ENCODE measurements at places on chromosomes 4 and X.

- no peak for DNase-seq
Observed at GRCh38 chr4:107008115-107008514, 28.0 kb downstream of the DKK2 start.

DNA sequence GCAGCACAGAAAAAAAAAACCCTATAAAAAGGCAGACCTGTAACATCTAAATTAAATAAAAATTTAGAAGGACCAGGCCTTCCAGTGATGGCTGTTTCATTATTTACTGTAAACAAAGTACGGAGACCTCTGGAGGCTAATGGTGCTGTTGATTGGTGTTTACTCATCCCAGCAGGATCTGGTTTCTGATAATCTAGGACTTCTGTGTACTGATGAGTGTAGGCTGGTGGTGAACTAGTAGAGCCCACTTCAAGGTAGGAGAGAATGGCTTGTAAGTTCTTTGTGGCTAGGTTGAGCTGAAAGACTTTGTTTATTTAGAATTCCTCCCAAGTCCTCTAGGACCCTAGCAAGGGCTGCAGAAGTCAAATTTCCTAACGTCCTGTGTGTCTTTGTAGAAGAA is 398.1 kb upstream of the PITX2 start:
- no peak for DNase-seq

GRCh38 chr4:14323191-14323590 is 679.1 kb upstream of the CPEB2 start:
- no peak for DNase-seq

DNA sequence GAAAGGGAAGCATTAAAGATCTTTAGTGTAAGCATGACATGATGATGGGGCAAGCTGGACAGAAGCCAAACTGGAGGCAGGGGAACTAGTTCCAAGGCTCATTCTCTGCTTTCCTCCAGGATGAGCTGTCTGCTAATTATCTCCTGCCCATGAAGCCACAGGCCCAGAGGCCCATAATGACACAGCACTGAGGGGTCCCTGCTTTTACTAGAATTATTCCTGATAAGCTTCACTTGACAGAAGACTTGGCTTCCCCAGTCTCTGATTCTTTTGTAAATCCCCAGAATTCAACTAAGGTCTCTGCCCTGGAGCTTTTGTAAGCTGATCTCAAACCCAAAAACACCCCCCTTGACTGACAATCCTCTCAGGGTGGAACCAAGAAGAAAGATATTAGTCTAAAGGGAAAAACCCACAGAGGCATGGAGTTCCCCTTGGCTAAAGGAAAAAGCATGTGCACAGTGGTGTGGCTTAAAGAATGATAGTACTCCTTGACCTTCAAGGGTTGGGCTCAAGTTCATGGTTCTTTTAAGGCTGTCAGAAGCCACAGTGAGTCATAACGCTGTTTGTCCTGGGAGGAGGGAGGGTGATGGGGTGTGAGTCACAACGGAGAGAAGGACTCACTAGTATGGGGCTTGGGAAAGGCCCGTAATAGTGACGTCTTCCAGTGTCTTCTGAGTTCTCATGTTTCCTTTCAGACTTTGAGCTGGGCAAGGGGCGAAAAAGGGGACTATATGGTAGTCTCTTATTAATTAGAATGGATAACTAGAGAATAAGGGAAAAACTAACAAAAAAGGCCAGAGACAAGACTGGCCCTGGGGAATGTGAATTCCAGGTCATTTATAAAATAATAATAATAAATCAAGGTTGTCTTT is 146.0 kb upstream of the CPEB2 start:
- no peak for DNase-seq

GRCh38 chrX:123924186-123924585 is 37.3 kb upstream of the STAG2 start:
- no peak for DNase-seq

- DNase-seq: no peak
Observed at GRCh38 chr4:5292101-5292500, 240.8 kb downstream of the STK32B start.

DNA sequence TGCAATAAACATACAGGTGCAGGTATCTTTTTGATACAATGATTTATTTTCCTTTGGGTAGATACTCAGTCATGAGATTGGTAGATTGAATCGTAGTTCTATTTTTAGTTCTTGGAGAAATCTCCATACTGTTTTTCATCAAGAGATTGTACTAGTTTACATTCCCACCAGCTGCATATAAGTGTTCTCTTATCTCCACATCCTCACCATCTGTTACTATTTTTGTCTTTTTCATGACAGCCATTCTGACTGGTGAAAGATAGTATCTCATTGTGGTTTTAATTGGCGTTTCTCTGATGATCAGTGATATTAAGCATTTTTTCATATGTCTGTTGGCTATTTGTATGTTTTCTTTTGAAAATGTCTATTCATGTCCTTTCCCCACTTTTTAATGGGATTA is 202.2 kb downstream of the RAPGEF2 start:
- no peak for DNase-seq

GRCh38 chrX:19040373-19040772 is 56.5 kb upstream of the PHKA2 start:
- DNase-seq: peak; percentile 44

GRCh38 chr4:95599777-95600400 is 51.1 kb upstream of the UNC5C start:
- DNase-seq: no peak

GRCh38 chr4:9988363-9988749 is 32.9 kb downstream of the SLC2A9 start:
- no peak for DNase-seq

GRCh38 chrX:153974003-153974725 is 1.6 kb downstream of the TMEM187 start:
- DNase-seq: no peak
